ENCODE measurements at places on chromosomes 6 and 20.

DNA sequence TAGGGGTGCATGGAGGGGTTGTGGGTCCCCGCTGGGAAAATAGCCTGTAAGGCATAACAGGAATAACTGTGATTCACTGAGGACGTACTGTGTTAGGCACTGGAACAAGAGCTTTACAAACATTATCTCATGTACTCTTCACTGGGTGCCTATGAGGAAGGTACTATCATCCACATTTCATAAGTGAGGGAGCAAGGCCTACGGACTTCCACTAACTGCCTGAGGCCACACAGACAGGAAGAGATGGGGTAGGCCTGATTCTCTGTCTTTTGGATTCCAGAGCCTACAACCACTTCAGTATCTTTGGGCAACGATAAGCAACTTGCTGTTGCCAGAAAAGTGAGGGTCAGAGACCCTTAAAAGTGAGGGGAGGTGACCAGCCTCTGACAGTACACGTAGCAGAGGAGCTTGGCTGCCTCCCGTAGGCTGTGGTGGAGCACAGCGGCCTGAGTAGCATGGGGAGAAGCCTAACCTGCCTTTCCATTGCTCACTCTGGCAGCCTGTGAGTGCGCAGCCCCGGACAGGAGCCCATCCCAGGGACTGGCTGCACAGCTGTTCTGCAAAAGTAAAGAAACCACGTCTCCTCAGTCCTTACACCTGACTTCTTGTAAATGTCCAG, 30.4 kb downstream of the PSMB1 start:
- DNase-seq = peak; percentile 24

GRCh38 chr6:170117111-170117972, 173.5 kb downstream of the DLL1 start:
- DNase-seq = no peak

DNA sequence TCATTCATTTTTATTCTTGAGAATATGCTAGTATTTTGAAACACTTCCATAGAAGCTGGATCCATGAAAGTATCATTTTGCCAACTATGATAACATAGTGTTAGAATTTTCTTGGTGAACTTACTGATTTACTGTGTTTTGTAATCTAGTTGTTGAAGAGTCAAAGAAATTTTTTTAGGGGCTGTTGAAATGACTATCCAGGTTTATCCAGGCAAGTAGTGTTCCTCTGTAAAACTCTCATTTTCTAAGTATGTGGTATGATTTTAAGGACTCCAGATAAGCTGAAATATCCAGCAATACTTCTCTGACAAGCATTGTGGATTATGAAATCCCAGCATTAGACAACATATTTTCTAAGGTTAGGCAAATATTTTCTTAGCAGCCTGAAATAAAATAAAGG, 95.9 kb downstream of the GRIK2 start:
- no peak for DNase-seq

DNA sequence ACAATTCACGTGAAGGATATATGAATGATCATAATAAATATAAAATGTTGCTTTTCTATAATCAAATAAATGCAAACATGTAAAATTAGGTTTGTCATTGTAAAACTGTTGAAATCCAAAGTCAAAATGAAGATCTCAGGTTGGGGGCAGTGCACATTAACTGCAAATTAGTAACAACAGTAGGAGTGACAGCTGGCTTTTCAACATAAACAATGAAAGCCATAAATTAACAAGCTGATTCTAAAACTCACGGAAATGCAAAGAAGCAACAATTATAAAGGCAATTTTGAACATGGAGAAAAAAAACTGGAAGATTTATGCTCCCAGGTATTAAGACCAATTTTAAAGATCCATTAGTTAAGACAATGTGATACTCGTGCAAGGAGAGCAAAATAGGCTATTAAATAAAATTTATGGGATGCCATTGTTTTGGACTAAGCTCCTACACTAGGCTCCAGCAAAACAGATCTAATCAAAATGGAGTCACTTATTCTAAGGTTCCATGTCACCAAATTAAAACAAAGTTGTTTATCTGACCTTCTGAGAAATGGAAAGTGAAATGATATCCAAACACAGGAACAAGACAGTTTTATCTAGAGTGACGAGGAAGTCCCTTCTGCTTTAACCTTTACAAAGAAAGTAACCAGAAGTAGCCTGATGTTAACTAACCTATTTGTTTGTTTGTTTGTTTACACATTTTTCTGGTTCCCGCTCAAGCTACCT, 770.8 kb downstream of the EPHA7 start:
- no peak for DNase-seq

DNA sequence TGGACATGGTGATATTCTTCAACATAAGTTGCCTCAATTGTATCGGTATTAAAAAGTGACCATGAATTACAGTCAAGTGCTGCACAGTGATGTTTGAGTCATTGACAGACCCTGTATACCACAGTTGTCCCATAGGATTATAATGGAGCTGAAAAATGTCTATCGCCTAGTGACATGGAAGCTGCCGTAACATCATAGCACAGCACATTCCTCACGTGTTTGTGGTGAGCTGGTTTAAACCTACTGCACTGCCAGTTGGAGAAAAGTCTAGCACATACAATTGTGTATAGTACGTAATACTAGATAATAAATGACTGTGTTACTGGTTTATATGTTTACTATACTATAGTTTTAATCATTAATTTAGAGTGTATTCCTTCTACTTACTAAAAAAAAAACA, 150.2 kb downstream of the CDH26 start:
- no peak for DNase-seq

GRCh38 chr6:147689398-147689797, 180.9 kb downstream of the SAMD5 start:
- DNase-seq = no peak

GRCh38 chr6:97053643-97054411, 129.3 kb downstream of the KLHL32 start:
- no peak for DNase-seq

GRCh38 chr20:13382786-13383185, 161.7 kb downstream of the ISM1 start:
- DNase-seq = no peak

GRCh38 chr6:121770943-121771342, 335.5 kb downstream of the GJA1 start:
- DNase-seq = no peak

DNA sequence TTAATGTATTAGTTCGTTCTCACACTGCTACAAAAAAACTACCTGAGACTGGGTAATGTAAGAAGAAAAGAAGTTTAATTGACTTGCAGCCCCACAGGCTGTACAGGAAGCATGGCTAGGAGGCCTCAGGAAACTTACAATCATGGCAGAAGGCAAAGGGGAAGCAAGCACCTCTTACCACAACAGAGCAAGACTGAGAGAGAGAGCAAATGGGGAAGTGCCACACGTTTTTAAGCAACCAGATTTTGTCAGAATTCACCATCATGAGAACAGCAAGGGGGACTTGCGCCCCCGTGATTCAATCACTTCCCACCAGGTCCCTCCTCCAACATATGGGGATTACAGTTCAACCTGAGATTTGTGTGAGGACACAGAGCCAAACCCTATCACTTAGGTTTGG, 70.8 kb upstream of the SRSF6 start:
- no peak for DNase-seq

GRCh38 chr6:157674061-157674460, 149.0 kb upstream of the SNX9 start:
- DNase-seq = no peak

DNA sequence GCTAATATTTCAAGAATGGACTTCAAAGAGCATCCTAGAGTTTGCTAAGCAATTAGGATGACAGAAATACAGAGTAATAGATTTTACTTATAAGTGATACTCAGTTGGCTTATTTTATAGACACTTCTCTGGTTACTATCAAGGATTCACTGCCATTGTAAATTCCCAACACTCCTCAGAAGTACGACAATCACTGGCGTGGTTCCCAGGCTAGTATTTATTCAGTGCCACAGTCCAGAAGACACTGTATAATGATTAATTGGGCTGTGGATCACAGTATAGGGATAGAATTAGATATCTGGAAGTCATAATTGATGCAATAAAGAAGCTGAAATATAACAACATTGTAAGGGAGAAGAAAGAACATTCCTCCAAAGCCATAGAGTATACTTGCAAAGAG, 15.7 kb downstream of the MANEA start:
- DNase-seq = no peak

- no peak for DNase-seq
These were observed 113.3 kb downstream of the AFG1L start for GRCh38 chr6:108407904-108408827.
